Right ventricle myocardium inferior (tissue), 1 donor: ENCODE measurements at places on chromosomes 12 and 14.

GRCh38 chr14:76872796-76873432 lies 46.7 kb downstream of the LRRC74A start:
- DNase-seq: no peak

- no peak for DNase-seq
Measured at GRCh38 chr12:117521346-117521745, 159.9 kb upstream of the NOS1 start.

DNA sequence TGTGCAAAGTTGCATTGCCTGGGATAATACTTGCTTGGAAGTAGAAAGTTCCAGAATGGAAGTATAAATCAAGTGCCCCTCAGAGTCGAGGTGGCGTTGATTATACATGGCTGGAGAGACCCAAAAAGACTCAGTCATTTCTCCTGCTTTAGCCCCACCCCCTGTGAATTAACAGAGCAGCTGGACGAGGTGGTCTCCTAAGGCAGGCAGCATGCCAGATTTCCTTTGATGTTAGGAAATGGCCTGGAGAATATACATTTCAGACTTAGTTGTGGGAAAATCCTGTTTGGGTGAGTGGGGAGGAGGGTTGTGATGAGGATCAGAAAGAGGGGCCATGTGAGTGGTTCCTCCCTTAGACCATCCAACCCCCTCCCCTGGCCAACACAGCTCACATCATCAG lies 406.1 kb upstream of the TMPO start:
- no peak for DNase-seq

DNA sequence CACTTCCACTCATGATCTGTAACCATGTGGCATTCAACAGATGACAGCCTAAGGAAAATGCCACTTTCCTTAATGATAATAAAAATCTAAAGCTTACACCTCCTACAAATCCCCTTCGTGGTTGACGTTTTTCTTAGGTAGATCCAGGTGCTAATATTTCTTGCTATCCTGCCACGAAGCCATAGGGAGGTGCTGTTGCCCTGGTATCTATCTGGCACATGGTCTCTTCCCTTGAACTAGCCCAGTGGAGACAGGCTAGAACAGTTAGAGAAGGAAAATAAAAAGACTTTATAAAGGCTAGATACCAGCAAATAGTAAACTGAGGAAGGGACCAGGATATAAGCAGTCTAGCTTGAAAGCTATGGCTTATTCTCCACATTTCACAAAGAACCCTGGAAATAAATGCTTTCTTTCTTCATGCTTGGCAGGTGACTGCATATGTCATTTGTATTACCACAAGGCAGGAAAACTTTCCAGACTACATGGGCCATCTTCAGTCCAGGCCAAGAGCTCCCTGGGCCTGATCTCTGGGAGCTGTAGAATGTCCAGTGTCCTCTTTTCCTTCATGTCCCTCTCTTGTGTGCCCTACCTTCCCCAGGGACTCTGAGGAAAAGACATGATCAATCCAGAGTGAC lies 15.3 kb downstream of the SPIC start:
- DNase-seq: no peak

- DNase-seq: no peak
Measured at GRCh38 chr12:55720071-55720564, at the start of gene RDH5. RDH5 (plus strand) TSS chr12:55720393; CDS start chr12:55721185, 792 bp downstream.

DNA sequence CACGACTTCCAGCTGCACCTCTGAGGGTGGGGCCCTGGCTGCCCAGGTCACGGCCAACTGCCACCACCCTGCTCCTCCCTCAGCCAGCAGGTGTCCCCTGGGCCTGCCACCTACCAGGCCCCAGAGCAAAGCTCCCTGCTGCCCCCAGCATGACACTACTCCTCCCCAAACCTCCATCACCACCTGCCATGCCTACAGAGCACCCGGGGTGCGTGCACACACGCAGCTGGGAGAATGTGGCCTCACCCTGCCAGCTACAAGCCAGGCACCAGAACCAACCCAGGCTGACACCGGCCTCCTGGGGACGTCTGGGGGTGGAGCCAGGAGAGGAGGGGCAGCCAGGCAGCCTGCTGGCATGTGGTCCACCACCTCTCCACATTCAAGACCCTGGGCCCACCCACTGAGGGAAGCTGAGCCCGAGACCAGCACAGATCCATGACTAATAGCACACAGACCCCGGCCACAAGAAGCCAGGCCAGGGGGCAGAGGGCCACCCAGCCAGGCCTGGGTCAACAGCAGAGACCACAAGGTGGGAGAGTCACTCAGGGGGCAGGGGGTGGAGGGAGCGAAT lies 3.4 kb downstream of the JAG2 start:
- DNase-seq: no peak

- no peak for DNase-seq
Measured at GRCh38 chr12:31804185-31804504, 75.3 kb upstream of the AMN1 start.

GRCh38 chr12:5173511-5174011 lies 129.9 kb downstream of the KCNA5 start:
- no peak for DNase-seq

DNA sequence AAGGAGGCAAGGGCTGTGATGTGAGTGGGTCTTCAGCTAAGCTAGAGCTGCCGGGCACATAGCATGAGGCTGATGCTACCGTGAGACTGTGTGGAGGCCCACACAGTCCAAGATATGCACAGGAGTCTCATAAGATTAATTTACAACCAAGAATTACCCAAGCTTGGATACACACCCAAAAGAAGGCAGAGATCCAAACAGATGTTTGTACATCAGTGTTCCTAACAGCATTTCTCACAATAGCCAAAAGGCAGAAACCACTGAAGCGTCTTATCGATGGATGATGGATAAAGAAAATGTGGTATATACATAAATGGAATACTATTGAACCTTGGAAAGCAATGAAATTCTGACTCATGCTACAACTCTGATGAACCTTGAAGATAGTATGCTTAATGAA lies 40.8 kb upstream of the RIC8B start:
- DNase-seq: no peak

DNA sequence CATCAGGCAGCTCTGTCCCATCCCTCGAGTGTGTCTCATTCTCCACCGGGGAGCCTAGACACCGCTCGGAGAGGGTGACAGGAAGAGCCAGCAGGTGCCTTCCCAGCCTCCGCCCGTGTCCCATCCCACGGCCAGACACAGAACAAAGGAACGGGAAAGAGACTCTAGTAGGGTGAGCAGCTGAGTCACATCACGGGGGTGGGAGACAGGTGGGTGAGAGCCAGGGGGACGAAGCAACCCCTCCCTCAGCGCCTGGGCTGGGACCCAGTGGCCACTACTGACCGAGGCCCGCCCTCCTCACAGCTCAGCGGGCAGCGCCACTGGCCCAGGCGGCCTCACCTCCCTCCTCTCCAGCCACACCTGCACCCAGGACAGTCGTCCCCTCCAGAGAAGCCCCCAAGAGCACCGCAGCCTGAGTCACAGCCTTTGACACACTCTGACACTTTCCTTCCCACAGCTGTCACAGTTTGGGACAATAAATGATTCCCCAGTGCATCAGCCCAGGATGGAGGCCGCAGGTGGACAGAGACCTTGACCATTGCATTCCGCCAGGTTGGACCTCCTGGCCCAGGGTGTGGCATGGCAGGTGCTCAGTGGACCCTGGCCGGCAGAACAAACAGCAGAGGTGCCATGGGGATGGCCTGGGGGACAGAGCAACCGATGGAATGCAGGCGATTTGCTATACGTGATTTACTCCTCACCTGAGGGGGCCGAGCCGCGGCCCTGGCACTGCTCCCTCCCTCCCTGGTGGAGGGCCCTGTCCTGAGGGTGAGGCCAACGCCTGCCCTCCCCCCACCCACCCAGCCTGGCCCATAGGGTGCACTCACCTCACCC lies 45.4 kb upstream of the GALNT9 start:
- DNase-seq: peak; percentile 52

DNA sequence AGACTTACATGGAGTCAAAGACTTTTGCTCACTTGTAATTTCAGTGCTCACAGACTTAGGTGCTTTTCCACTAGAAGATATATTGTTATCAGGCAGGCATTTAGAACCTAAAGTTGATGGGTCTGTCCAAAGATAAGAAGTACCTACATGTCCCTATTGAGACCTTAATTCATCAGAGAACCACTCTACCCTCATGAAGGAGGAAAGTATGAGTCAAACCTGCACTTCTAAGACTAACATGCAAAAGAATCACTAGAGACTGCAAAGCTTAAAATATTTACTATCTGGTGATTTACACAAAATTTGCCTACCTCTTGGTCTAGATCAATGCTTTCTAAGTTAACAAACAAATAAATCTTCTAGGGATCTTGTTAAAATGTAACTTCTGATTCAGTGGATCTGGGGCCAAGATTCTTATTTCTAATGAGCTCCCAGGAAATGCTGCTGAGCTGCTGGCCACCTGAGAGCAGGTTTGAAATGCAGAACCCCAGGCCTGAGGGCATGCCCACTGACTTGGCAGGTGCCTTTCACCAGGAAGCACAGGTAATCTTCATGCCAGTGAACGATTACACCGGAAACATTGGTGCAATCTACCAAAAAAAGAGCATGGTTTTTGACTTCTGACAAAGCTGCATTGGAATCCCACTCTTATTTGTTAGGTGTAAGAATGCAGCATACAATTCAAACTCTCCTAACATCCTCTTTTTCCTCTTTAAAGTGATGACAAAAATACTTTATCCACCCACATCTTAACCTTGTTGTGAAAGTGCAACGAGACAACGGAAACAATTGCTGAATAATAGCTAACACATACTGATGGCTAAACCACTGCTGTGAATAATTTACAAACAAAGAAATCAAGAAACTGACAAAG lies 214.2 kb downstream of the ADAMTS20 start:
- DNase-seq: no peak

GRCh38 chr14:42323426-42323825 lies 716.8 kb downstream of the LRFN5 start:
- DNase-seq: no peak

GRCh38 chr14:88030079-88030478 lies 25.1 kb downstream of the GPR65 start:
- DNase-seq: no peak

DNA sequence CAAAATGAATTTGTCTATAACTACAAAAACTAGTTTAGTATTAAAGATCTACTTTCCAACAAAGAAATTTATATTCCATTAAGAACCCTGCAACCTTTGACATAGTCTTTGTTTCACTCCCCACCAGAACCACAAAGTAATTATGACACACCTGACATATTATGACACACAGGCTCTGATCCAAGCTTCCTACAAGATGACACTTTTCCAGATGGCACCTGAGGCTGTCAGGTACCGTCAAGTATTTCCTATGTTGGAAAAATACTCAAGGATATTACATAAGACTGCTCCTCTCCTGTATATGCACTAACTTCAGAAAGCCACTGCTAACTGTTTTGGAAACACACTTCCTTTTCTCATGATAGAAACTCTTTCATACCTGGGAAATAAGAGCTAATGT lies 38.9 kb downstream of the STXBP6 start:
- no peak for DNase-seq

DNA sequence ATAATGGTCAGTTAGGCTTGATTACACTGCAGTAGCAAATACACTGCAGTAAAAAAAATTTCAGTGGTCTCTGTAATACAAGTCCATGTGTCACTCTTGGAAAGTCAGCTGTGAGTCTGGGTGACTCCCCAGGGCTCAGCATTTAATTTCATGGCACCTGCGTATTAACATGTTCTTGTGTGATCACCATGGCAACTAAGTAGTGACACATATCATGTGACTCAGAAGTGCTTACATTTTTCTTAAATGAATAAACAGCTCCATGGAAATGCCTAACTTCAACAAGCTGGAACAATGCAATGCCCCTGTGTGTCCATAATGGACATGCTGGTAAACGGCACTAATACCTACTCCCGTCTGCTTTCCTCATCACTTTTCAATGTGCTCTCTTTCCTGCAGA lies 88.5 kb upstream of the ANO4 start:
- no peak for DNase-seq

DNA sequence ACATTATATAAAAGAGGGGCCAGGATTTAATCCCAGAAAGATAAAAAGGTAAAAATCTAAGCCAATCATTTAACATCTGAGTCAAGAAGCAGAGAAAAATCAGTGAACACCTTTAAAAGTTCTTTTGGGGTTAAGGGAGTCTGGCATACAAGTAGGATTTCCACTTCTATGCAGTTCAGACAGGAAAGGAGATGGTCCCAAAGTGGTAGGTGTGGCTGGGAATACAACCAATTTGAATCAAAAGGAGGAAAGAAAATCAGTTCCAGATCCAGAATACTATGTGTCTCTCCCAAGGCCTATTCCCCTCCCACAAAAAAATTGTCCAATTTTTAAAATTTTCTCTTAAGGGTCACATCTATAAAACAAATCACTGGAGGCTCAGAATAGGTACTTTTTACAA lies 167.4 kb downstream of the PHLDA1 start:
- DNase-seq: no peak

DNA sequence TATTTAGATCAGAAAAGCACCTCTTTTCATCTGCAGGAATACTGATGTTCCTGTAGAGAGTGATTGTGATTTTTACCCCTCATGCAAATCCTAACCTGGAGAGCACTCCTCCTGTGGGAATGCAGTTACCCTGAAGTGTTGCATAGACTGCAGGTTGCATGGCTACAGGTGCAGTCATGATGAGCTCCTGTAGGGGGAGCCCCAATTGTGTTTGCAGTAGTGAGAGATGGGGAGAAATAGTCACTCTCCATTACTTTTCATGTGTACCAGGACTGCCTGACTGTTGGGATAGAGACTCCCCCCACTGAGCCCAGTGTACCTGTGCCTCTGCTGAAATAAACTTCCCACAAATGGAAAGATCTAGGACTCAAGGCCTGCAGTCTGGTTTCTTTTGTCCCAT lies 1086.5 kb downstream of the SLC6A15 start:
- DNase-seq: no peak

GRCh38 chr14:22194664-22195063 lies 394.4 kb downstream of the DAD1 start:
- DNase-seq: no peak

GRCh38 chr12:93168751-93169150 lies 209.0 kb upstream of the NUDT4 start:
- no peak for DNase-seq

DNA sequence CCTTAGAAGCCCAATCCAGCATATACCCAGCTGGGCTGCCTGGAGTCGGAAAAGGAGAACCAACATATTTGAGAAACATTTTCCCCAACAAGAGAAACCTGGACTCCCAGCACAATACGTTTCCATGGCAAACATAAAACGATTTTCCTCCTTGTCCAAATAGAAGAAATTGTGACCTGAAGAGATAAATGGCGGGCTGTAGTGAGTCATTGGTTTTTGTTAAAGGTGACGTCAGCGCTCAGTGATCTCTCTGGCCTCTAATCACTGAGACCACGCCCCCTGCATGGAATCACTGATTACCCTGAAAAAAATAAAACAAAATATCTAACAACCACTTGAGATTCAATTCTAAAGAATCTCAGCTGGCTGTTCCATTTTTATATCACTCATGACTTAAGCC lies 6.0 kb downstream of the CCDC60 start:
- DNase-seq: no peak

- DNase-seq: no peak
Measured at GRCh38 chr12:47223848-47224213, 144.1 kb upstream of the AMIGO2 start.

- DNase-seq: no peak
Measured at GRCh38 chr12:125194163-125194773, 129.0 kb downstream of the AACS start.
